ENCODE measurements at places on chromosomes 3 and 15.
A peak's percentile ranks its signal among the peaks of the same experiment; 100 is the strongest.

GRCh38 chr3:171187706-171188290 lies 161.3 kb upstream of the SLC2A2 start:
- DNase-seq = peak; percentile 28

GRCh38 chr3:66989241-66989640 lies 8.9 kb upstream of the KBTBD8 start:
- DNase-seq = no peak

DNA sequence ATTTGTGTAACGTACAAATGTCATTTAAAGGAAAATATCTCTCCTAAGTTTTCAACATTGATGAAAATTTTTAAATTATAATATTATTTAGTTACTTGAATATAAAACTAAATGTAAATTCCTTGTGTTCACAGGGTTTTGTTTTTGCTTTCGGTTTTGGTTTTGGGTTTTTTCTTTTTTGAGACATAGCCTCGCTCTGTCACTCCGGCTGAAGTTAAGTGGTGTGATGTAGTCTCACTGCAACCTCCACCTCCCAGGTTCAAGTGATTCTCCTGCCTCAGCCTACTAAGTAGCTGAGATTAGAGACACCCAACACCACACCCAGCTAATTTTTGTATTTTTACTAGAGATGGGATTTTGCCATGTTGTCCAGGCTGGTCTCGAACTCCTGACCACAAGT lies 79.3 kb upstream of the TCF12 start:
- DNase-seq = no peak

DNA sequence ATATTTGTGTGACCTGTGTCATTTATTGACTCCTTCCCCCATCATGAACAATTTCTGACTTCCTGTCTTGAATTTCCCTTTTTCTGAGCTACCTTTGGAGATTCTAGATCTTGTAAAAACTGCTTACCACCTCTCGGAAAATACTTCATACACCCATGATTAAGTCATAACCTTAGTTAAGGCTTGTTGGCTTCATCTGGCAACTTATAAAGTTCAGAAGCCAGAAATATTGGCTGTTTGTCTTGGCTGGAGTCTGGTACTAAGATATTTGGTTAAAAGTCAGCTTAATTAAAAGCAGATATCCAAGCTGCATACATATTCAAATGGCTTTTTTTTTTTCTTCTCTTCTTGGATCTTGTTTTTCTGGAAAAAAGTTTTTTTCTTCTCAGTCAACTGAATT lies 37.3 kb upstream of the B3GALNT1 start:
- no peak for DNase-seq

DNA sequence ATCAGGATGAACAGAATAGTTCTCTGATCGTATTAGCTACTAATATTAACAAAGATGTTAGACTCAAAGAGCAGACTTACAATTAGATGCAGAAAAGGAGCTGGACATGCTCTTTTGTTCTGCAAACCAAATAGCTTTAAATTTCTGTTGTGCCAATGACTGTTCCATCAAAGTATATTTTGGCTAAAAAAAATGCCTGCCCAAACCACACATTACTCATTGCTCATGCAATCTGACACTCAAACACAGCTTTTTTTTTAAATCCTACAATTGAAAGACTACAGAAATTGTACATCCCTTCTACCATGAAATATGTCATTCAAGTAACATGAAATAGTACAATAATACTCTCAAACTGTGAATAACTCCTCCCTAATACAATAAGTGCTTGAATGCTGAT lies 48.6 kb downstream of the SHOX2 start:
- DNase-seq = no peak

GRCh38 chr3:26712211-26713026 lies 89.8 kb downstream of the LRRC3B start:
- DNase-seq = peak; percentile 3

- no peak for DNase-seq
Observed at GRCh38 chr3:157872902-157873301, 233.3 kb downstream of the SHOX2 start.

GRCh38 chr15:56459096-56459495 lies 5.8 kb downstream of the MNS1 start:
- no peak for DNase-seq

DNA sequence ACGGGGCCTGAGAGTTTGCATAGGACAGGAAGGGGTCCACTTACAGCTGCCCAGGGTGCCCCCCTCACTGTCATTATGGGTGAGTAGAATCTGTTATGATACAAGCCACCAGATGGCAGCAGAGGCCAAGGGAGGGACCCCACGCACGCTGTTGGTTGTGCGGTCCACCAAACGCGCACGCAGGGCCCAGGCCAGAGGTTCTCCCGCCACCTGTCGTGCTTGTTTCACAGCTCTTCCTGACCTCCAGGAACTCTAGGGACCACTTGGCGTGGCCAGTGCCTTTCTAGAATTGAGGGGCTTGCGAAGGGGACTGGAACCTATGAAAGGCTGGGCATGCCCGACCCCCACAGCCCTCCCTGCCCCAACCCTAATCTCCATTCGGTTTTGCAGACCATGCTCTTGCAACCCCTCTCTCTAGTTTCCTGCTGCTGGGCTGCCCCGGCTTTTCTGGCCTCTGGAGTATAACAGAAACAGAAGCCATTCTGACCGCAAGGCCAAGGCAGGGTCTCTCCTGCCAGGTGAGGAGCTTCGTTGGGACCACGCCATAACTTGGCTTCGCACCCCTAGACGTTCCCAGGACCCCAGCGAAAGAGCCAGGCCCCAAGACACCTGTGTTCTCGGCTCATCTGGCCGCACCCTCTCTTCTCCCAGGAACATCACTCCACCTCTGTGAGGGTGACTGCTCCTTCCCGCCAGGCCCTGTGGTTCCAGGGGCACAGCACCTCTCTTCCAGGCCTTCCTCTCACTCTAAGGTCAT lies 46.0 kb downstream of the ALDH1L1 start:
- DNase-seq = peak; percentile 49

GRCh38 chr15:51170882-51171633 lies 76.4 kb upstream of the TNFAIP8L3 start:
- no peak for DNase-seq

DNA sequence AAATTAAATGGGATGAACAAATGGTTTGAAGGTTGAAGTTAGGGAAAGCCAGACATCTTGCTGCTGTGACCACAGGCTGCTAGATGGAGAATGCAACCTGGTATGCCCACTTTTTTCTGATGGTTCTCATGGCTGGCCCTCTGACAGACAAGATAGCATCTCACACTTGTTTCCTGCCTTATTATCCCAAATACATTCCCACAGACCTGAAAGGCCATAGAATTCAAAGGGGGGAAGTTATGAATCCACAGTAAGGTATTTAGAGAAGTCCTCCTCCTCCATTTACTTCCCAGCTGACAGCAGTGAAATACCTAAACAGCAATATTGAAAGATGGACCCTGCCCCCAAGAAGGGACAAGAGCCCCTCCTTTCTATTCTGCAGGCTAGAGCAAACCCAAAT lies 32.4 kb downstream of the LEO1 start:
- DNase-seq = no peak

DNA sequence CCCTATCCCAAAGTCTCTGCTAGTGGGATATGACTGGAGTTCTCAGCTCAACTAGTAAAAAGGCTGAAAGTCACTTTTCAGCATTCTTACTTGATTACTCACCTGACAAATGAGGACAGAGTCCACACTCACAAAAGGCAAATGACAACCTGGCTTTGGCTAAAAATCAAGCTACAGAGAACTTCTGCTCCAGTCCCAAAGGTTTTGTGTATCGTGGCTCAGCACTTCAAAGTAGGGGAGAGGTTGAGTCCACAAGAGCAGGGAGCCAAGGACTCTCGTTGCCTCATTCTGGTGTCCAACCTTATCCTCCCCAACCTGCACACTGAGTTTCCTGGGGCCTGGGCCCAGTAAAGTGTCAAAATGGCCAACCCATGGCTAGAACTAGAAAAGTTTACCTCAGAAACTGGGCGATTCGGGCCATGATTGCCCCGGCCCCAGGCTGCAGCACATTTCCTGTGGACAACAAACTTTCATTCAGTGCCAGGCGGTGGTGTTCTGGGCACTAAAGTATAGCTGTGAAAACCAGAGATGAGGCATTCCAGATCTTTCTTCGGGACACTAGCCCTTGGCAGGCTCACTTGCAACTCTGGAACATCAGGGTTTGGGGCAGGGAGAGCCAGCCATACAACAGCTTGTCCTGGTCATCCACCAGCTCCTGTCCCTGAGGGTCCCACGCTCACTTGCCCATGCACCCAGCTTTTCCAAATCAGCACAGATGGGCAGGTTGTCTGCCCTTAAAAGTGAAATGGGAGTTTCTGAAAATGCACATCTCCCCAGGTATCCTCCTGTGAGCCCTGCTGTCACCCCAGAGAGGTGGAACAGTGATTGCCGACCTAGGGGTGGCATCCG lies 3.1 kb downstream of the ACAA1 start:
- DNase-seq = no peak

DNA sequence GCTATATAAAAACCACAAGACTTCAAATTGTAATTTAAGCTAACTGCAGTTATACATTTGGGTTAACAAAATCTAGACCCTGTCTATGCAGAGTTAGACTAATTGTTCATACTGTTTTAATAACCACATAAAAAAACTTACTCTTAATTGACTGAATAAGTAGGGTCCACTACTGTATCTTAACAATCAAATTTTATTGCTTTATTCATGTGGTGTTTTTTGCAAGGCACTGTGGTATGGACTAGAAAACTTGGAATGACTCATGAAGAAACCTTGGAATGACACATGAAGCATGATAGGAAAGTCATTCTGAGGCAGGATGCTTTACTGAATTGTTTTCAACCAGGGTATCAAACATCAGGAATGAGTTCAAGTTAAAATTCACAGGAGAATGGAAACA lies 2.3 kb downstream of the SERP1 start:
- no peak for DNase-seq

GRCh38 chr15:55937040-55937439 lies 56.4 kb downstream of the NEDD4 start:
- no peak for DNase-seq

- DNase-seq = no peak
Observed at GRCh38 chr15:57911247-57911646, 154.3 kb downstream of the ALDH1A2 start.

GRCh38 chr3:153706706-153707105 lies 414.5 kb upstream of the ARHGEF26 start:
- no peak for DNase-seq

DNA sequence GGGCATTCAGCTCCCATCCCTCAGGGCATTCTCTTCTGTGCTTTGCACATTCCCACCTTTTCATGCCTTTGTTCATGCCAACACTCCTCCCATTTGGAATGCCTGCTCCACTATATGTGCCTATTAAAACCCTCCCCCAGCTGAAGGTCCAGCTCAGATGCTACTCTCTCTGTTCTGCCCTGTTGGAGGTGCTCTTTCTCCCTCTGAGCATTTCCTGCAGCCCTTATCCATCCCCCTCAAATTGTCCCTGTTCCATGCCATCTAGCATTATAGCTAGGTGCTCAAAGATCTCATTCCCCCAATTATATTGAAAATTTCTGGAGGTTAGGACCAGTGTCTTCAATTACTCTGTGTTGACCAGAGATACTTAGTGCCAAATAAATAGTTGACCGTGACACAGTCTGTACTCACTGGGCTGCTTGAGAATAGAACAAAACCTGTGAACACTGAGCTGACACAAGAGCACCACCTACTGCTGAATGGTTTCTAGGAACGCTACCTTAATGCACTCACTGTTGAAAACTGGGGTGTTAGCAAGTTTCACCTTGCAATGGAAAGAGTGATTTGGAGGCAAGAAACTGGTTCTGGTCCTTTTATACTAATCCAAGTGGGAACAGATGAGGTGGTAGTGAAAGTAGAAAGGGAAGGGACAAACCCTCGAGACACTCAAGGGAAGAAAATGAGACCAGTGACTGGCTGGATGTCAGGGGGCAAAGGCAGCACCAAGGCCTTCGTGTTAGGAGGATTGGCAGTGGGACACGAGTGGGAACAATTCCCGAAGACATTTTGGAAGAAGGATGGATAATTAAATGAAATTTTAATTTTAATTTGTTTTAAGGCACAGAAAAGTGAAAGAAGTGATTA lies 289.8 kb upstream of the ROPN1 start:
- DNase-seq = no peak

DNA sequence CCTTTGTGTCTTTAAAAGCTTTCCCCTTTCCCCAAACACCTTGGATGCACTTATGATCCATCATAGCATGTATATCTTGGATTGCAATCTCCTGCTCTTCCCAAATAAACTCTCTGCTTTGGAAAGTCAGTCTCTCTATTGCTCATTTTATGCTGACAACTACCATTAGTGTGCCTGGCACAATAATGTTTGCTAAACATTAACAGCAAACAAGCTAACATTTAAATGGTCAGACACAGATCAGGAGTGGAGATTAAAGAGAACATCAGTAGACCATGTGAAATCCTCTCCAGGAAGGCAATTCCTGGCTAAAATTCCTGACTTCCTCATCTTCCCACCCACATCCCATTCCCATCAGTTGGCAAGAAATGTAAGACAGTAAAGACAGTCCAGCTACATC lies 44.3 kb upstream of the EIF1B start:
- no peak for DNase-seq

GRCh38 chr3:15333099-15333955 lies 941 bp upstream of the SH3BP5 start:
- no peak for DNase-seq

GRCh38 chr3:57659806-57660439 lies 33.0 kb downstream of the DENND6A start:
- no peak for DNase-seq

DNA sequence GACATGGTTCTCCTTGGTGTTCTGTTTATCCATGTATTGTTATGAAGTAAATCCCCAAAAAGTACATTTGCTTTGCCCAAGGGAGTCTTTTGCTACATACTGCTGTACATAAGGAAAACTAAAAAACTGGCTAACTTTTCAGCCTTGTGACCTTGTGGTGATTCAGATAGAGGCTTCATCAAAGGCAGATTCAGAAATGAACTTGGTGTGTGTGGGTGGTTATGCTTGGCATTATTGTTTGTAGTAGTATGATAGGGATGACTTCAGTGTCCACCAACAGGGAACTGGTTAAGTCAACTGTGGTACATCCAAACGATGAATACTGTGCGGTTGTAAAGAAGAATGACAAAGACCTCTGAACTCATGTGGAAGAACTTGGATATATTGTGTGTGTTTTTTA lies 75.6 kb upstream of the CHRNB4 start:
- DNase-seq = no peak

DNA sequence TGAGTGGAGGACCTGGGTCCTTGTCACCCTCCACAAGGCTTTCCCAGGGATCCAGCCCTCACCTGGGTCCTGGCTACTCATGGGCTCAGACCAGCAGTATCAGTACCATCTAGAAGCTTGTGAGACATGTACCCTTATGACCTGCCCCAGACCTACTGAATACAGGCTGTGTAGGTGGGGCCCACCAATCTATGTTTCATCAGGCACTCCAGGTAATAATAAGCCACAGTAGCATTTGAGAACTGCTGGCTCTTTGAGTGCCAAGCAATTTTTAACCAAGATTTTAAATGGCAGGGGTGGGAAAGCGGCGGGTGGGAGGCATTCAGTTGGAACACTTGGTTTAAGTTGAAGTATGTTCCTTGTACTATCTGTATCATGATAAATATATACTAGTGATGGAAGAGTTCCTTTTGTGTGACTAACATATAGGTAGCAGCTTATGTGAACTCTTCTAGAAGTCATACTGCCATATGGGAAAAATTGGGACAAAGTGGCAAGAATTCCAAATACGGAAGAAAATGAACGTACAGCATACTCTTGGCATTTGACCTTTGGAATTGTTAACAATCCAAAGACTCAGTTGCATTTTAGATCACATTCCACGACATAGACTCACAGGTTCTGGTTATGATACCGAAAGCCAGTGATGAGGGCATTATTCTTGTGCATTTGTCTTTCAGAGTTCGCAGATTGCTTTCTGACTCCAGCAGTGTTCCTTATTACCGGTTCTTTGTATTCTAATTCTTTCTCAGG lies 190.4 kb downstream of the GHSR start:
- no peak for DNase-seq

GRCh38 chr15:38705436-38706219 lies 141.0 kb upstream of the RASGRP1 start:
- no peak for DNase-seq
